ENCODE measurements at places on chromosomes 11 and 22.

DNA sequence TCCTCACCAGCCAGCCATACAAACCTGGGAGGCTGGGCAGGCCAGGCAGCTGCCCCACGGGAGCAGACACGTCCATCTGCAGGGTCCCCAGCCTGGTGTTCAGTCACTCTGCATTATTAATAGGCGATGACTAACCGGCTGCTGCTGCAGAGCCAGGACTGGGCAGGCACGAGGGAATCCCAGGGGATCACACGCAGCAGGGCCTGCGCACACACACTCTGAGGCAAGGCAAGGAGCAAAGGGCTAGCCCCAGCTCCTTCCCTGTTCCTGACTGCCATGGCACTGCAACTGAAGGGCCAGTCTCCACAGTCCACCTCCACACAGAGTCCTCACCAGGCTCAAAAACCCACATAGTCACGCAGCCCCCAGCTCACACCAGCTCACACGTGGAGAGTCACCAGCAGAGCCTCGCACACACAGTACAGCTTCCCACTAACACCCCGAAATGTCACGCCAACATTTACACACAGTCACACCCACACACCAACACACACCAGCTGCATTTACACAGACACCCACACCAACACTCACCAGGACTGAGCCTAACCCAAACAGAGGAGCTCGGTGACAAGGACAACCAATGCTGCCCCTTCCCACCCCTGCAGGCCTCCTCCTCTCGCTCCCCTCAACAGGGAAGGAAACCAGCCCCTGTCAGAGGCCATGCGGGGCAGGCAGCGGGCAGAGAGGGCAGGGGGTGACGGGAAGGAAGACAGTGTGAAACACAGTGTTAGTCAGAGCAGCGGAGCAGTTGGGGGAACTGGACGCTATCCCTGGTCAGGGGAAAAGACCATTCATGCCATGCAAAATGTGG is 47.3 kb downstream of the NRXN2 start:
- DNase-seq = no peak

DNA sequence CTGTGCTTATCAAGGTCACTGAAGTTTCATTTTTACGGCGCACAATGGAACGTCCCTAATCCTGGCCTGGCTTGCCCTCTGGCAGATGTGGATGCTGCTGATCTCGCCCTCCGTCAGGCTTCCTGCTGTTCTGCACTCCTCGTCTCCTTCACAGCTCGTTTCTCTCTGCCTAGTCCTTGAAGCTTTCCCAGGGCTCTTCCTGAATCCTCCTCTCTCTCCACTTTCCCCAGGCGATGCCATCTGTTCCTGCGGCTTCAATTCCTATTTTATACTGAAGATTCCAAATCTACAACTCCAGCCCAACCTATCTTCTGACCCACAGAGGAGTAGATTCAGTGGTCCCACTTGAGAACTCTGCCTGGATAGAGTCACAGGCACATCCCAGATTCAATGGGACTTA is 14.2 kb downstream of the SLC22A8 start:
- DNase-seq = no peak

GRCh38 chr11:104465321-104465720 is 301.4 kb upstream of the PDGFD start:
- no peak for DNase-seq

GRCh38 chr11:7924536-7924935 is 6.5 kb downstream of the OR10A6 start:
- no peak for DNase-seq

DNA sequence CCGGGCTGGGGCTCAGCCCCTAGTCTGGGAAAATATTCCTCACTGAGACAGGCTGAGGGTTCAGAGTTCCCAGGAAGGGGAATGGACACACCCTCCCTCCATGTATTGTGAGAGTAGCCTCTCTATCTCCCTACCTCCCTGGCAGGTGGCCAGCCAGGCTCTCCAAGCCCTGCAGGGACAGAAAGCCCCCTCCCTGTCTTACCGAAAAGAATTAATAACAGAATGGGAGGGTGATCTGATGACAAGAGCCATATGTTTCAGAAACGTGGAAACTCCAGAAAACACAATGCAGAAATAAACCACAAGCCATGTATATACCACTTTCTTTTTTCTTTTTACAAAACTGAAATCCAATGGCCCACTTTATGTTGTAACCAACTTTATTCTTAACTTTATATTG is 140.0 kb downstream of the CHST1 start:
- DNase-seq = no peak

GRCh38 chr22:23570681-23571080 is 9.4 kb downstream of the IGLL1 start:
- no peak for DNase-seq

GRCh38 chr11:74371269-74372052 is 26.8 kb downstream of the PGM2L1 start:
- no peak for DNase-seq

DNA sequence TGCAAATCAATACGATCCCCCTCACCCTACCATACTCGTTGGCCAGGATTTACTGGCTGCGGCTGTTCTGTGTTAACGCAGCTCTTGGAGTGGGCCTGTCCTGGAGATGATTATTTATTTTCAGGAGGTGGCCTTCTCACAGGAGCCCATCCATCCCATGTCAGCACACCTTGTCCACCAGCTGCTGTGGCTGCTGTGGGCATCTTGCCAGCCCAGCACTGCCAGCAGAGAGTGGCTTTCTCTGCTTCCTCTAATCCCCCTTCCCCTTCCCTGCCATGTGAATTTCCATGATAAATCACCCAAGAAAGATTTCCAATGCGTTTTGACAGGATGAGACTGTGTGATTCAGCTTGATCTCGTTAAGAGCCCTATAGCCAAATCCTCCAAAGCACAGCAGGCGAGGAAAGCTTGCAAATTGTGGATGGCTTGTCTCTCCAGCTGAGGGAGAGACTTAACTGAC is 309.1 kb upstream of the C11orf87 start:
- DNase-seq = peak; percentile 39

GRCh38 chr11:124194293-124195188 is 11.4 kb downstream of the OR10D3 start:
- no peak for DNase-seq
